ENCODE measurements at places on chromosomes 3 and 15.

- no peak for DNase-seq
Measured at GRCh38 chr15:41020311-41020710, 67.0 kb downstream of the CHAC1 start.

- peak; percentile 35 for DNase-seq
Measured at GRCh38 chr3:179956416-179956830, 80.3 kb downstream of the PEX5L start.

DNA sequence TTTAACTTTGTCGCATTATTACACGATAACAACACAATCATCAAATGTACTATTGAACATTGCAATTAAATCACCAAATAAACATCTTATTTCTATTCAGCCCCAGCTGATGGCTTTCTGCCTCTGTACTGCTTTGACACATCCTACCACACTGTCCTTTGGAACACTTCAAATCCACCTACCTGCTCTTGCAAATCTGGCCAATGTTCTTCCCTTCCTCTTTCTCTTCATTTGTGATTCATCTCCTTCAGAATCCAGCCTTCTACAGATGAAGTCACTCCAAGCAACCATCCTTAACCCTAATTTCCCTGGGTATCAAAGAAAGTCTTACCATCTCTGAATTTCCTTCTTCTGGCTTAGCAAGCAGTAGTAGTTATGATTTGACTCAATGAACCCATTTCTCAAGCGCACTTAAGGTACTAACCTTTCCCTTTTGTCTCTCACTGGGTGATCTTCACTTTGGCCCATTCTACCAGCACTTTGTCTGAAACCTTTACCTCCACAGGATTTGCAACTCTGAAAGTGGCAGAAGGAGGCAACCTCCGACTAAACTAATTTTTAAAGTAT lies 502.9 kb downstream of the FOXP1 start:
- no peak for DNase-seq

DNA sequence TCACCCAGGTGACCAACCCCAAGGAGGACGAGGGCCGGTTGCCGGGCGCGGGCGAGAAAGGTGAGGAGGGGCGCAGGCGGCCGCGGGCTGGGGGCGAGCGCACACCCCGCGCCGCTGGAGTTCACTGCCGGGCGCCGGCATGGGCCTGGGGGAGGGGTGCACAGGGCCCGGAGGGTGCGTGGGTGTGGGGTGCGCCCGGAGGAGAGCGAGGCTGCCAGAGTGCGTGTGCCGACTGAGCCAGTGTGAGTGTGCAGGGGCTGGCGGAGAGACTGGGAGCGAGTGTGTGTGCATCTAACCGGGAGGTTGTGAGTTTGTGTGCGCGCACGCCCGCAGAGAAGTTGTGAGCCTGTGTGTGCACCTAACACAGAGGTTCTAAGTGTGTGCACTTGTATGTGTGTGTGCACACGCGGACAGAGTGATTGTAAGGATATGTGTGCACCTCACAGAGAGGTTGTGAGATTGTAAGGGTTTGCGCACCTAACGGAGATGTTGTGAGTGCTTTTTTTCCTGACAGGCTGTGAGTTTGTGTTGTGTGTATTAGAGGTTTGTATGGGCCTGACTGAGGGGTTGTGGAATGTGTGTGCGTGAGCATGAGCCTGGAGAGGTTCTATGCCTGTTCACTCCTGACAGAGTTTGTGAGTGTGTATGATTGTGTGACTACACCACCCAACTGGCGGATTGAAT lies 681 bp downstream of the CTDSPL start:
- peak; percentile 46 for DNase-seq

DNA sequence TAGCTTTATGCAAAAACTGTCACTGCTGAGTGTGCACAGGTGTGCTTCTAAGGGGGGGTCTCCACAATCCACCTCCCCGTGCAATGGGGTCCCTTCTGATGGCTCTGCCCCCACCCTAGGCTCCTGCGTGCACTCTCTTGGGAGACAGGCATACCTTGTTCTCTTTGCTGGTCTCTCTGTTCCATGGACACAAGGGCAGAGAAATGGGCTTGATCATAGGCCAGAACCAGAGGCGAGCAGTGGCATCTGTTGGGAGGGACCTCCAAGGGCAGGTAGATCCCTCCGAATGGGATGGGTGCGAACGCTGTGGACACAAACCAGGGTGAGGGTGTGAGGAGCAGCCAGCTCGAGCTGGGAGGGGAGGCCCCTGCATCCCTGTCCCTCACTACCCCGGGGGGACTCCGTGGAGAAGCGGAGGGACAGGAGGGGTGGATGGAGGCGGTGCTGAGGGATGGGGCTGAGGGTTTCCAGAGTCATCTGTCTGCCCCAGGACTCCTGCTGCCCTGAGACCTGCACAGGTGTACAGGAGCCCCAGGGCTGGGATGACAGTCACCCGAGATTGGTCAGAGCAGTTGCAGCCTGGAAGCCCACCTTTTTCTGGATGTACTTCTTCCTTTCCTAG lies 175.0 kb downstream of the KLF13 start:
- no peak for DNase-seq

GRCh38 chr3:196012481-196012880 lies 69.4 kb downstream of the TFRC start:
- peak; percentile 47 for DNase-seq

GRCh38 chr15:66936861-66937582 lies 128.4 kb upstream of the SMAD3 start:
- DNase-seq, result no peak

- DNase-seq, result peak; percentile 41
Measured at GRCh38 chr15:73899197-73900094, 26.1 kb downstream of the TBC1D21 start.

GRCh38 chr3:130894130-130894985 lies 474 bp downstream of the ATP2C1 start:
- peak; percentile 49 for DNase-seq

DNA sequence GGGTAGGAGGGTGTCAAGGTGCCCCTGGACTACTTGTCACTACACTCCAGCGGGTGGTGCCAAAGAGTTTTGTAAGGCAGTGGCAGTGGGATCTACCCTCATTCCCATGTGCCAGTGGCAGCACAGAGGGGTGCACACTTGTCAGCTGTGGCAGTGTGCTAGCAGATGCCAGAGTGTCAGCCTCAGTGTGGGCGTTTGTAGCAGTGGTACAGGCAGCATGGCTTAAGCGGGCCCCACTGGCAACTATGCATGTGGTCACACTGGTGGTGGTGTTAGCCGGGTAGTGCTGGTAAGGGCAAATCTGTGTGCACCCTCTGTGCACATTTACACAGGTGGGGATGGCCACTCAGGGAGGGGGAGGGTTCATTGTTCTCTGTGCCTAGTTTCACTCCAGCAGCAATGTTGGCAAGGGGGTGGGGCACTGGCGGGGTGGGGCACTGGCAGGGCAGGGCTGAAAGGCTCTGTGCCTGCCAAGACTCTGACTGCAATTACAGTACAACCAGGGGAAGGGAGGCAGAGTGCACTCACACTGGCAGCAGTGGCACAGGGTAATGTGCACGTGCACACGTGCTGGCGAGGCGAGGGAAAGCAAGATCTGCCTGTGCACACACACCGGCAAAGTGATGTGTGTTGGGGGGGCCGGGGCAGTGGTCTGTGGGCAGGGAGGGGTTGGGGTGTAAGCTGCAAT lies 31.8 kb downstream of the MYO9A start:
- DNase-seq, result no peak

DNA sequence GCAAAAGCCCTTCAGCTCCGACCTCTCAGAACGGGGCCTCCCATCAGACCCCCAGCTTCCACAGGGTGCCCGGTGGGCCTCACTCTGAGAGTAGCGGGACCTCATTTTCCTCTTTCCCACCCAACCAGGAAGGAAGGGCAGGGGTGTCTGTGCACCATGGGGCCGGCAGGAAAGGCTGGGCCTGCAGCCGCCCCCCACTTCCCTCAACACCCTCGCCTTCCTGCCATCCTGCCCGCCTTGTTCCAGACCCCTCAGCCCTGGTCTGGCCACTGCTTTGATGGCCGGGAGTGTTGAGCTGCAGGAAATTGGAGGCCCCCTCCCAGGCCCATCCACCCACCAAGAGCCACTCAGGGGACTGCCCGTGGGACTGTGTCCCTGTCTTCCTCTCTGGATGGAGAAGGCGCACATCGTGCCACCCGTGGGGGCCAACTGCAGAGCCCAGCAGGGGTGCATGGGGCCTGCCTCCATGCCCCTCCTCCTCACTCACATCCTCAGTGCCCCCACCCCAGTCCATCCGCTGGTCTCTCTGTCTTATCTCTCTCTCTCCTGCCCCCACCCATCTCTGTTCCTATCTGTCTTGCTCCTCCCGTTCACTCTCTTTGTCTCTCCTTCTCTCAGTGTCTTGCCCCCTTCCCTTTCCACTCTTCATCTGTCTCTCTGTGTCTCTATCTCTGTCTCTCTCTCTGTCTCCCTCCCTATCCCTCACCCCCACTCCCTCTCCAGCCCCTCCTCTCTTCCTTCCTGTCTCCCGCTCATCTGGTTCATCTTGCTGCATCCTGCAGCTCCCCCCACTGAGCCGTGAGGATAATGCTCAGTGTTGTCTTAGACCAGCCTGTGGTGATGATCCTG lies 1.8 kb upstream of the PLXND1 start:
- peak; percentile 80 for DNase-seq

- no peak for DNase-seq
Measured at GRCh38 chr3:29408676-29409075, 127.8 kb downstream of the RBMS3 start.

GRCh38 chr3:64195789-64196188 lies 29.5 kb downstream of the PRICKLE2 start:
- DNase-seq, result no peak

DNA sequence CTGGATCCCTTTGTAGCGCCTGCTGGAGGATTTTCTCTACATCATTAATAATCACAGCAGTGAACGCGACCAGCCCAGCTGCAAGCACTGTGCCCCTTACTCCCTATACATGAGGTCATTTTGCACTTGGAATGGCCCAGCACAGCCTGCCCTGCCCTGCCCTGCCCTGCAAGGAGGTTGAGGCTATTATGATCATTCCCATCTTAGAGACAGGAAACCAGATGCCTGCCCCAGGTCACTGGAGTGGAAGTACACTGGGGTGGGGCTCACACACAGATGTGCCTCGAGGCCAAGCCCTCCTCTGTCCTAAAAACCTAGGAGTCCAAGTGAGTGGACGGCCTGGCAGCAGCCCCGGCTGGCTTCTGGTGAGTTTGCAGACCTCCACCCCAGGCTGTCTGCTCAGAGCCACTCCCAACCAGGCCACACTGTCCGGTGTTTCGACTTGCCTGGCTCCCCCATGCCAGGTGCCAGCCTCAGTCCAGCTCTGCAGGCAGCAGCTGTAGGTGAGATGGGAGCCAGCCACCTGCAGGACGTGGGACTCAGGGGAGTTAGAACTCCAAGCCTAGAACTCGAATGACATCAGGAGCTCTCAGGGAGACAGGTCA lies 30.4 kb upstream of the SEC61A1 start:
- DNase-seq, result no peak
